ENCODE measurements at places on chromosomes 5 and 9. TPM values are rescaled to one million over a fixed set of nuclear protein-coding genes. Genes with fewer than 3 reads are reported as not detected.

Gene ELAVL2
- total RNA-seq = 4.4 TPM

Gene LHX3
- total RNA-seq = not detected

Gene EFNA5
- total RNA-seq = 7.2 TPM

Gene SH3TC2
- total RNA-seq = 4.4 TPM

GRCh38 chr5:10858307-10858706 lies 97.3 kb upstream of the DAP start:
- DNase-seq = no peak

DNA sequence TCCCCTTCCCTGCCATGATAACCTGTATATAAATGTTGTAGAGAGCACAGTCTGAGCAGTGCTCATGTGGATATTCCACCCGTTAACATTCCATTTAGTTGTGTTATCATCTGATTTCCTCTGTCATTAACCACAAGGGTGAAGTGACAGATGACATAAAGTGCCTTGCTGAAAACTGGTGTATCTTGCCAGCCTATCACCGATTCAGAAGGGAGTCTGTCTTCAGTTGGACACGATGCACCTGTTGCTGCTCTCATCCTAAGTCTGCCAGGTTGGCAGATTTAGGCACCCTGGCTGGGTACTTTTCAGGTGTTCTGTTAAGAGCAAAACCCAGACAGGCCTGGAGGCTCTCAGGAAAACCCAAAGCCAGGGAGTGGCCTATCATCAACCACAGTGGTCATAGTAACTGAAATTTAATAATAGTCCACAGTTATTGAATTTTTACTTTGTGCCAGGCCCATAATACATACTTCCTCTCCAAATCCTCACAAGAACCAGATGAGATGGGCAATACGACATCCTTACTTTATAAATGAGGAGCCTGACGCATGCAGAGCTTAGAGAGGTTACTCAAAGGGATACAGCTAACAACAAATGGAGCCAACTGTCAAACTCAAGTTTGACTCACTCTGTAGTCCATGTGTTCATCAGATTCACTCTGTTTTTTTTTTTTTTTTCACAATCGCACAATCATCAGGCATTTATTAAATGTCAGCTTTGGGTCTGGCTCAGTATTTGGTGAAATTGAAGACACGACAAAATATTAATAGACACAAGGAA lies 100.7 kb upstream of the SPRY4 start:
- DNase-seq = no peak

DNA sequence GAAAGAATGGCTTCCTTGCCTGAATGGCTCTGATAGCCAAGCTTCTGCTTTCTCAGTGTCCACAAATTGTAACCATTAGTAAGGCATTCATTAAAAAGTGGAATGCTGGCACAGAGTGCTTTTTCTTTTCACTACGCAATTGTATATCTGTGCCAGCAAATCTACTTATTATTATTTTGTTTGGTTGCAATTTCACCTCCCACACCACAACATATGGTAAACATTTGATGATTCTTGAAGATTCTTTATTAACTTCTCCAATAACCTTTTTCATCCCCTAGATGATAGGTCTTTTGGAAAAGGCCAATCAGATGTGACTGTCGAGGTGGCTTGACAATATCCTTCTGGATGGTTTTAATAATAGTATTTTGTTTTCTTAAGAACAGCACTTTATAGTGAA lies 234.1 kb downstream of the TMEM38B start:
- no peak for DNase-seq

DNA sequence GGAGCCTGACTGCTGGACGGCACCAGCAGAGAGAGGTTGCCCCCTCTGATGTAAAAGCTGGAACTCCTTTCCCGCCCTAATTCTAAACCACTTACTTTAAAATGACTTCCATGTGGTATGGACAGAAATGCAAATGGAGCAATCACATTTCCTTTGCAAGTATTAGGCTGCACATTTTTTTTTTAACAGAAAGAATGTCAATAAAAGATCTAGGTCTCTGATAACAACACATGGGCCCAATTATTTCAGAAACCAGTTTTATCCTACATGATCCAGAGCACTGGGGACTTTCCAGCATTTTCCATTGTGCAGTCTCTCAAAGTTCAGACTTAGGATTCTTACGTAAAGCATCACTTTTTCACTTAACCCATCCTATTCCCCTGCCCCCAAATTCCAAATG lies 203.7 kb downstream of the NXNL2 start:
- DNase-seq = no peak

- no peak for DNase-seq
These were observed 1885.7 kb upstream of the NUDT12 start for GRCh38 chr5:105448271-105448670.

DNA sequence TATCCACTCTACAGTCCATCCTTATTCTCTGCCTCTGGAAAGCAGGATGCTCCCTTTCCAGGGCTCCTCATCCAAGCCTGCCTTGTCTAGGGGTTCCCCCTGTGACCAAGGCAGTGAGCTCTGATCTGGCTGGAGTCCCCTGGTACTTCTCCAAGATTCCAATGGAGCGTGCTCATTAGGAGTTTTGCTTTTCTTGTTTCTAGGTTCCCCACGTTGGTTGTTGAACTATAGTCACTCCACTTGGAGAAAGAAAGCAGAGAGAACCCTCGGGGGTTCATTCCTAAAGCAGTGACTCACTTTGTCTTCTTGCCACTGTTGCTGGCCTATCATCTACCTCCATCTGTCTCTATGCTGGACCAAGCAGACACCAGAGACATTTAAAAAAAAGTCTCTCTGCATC lies 192.6 kb downstream of the TLE4 start:
- peak; percentile 89 for DNase-seq

DNA sequence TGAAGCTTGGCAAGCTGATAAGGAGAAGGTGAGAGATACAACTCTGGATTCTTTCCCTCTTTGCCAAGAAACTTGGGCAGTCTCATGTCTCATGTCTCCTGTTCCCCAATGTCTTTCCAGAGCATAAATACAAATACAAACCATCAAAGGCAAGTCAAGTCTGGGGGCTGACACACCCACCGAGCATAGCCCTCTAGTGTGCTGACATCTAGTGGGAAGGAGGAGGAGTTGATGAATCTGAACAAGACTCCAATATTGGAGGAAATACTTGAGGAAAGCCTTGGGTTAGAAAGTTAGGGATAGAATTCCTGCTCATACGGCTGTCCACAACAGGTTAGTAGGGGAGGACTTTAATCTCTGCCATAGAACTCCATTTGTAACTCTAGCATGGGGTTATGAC lies 8.6 kb downstream of the MLANA start:
- no peak for DNase-seq

- no peak for DNase-seq
These were observed 71.2 kb upstream of the IZUMO3 start for GRCh38 chr9:24616863-24617262.

GRCh38 chr5:107365320-107366109 lies 305.2 kb downstream of the EFNA5 start:
- DNase-seq = peak; percentile 82

GRCh38 chr5:151522226-151522625 lies 68.9 kb downstream of the FAT2 start:
- DNase-seq = no peak

DNA sequence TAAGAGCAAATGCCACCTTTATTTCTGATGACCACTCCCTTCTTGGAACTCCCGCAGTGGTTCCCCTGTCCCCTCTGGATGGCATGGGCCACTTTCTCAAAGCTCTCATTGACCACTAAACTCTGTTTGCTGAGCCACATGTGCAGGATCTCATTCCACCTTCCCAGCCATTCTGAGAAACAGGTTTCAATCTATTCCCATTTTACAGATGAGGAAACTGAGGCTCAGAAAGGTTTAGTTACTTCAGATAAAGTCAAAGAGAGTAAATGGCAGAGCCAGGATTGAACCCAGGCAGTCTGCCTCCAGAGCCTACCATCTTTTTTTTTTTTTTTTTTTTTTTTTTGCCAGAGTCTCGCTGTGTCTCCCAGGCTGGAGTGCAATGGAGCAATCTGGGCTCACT lies 24.2 kb downstream of the COL27A1 start:
- DNase-seq = no peak

DNA sequence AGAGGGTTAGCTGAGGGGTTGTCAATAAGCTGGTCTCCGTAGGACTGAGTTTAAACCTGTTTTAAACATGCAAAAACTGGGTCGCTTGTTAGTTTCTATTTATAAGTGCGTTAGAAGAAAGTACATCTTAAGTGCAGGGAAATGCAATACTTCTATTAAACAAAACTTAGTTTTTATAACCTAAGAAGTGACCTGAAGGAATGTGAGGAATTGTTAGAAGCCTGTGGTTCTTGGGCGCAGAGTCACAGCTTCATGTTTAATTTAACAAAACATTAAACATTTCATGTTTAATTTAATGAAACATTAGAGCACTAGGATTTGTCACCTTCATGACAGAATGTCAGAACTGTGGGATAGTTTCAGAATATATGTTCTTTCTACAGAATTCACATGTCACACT lies 469.2 kb upstream of the WWC1 start:
- DNase-seq = no peak

- DNase-seq = peak; percentile 55
These were observed 43.7 kb upstream of the ITGA1 start for GRCh38 chr5:52743970-52744369.

Data from LHCN-M2 (cell line).